ENCODE measurements at places on chromosomes 7 and 10.
A peak's percentile ranks its signal among the peaks of the same experiment; 100 is the strongest.

- no peak for DNase-seq
These were observed 209.8 kb upstream of the POM121L12 start for GRCh38 chr7:52825611-52826010.

- DNase-seq, result no peak
These were observed 75.9 kb downstream of the SORBS1 start for GRCh38 chr10:95485056-95485844.

DNA sequence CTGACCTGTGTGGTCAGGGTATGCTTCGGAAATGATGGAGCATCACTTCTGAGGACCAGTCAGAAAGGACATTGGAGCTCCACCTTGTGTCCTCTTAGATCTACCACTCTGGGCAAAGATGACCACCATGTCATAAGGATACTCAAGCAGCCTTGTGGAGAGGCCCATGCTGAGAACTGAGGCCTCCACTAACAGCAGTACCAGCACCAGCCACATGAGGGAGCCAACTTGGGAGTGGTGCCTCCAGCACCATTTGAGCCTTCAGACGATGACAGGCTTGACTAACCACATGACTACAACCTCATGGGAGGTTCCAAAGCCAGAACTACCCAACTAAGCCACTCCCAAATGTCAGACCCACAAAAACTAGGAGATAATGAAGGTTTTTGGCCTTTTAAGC, 116.0 kb downstream of the NPTX2 start:
- peak; percentile 6 for DNase-seq

- DNase-seq, result no peak
These were observed 198.9 kb downstream of the TCF7L2 start for GRCh38 chr10:113148901-113149300.

DNA sequence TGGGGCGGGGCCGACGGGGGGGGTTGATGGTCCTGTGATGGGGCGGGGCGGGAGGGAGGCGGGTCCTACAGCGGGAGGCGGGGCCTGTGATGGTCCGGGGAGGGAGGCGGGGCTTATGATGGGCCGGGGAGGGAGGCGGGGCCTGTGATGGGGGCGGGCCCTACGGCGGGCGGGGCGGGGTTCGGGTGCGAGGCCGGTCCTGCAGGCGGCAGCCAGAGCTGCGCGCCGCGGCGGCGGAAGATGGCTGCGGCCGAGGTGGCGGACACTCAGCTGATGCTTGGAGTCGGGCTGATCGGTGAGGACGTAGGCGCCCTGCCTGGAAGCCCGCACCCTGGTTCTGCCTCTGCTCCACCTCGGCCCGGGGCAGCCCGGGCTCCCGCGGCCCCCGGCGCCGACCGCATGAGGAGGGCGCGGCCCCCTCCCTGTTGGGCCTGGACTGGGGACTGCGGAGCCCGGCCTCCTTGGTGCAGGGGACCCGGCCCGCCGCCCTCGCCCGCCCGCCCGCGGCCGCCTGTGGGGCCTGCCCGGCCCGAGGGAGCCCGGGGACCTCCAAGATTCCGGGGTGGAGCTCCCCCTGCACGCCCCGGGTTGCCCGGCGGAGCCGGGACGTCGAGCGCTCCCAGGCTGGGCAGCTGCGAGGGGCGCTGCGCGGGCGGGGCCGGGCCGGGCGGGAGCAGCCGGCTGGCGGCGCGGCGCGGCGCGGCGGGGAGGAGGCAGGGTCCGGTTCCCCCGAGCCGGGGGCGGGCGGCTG, at the start of gene DENND10:
DENND10 (plus strand) TSS at position 211 of the 751 bp plus-strand sequence; CDS start at position 241, 30 bp downstream.
- DNase-seq, result peak; percentile 54

DNA sequence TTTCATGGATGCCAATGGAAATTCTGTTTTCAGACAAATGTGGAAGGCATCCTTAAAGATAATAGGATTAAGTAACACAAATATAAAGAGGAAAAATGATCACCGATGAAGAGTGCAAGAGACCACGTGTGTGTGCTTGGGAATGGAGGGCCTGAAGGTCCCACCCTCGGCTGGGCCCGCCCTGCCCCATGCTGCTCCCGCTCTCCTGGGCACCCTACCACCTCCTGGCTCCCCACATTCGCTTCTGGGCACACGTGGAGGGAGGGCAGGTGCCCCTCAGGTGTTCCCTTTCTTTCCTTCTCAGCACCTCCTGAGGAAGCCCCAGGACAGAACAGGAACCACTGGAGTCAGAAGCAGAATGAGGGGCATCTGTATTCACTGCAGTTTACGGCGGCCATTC, 367.6 kb downstream of the DNAJB6 start:
- DNase-seq, result no peak

DNA sequence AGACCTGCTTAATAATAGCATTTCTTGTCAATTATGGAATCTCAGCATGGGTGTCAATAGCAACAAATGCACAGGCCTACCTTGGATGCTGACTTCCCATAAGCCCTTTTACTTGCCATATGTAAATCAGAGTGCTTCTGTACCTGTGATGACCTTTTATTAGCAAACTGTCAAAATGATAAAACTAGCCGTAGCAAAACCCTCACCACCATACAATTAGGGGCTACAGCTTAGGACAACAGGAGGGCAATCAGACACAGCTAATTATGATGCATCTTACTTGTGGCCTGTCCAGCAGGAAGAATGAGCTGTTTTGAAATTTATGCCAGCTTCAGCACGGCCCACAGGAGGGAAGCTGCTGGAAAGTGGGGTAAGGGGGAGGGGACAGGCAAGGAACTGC, 201.6 kb downstream of the TAX1BP1 start:
- no peak for DNase-seq

DNA sequence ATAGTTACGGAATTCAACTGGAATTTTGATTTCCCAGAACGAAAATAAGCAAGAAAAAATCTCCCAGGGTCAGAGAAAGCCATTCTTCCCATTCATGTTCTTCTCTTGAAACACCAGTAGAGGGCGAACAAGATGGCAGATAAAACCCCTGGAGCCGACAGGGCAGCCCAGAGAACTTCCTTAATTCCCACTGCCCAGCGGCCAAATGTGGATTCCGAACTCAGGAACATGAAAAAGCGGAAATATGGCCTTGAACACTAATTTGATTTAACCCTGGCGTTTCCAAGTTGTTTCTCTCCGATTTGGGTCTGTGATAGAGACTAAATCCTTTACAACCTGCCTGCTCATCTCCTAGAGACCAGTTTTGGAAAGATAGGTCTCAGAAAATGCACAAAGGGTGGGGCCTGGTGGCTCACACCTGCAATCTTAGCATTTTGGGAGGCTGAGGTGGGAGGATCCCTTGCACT, 100.7 kb upstream of the WAC start:
- no peak for DNase-seq

DNA sequence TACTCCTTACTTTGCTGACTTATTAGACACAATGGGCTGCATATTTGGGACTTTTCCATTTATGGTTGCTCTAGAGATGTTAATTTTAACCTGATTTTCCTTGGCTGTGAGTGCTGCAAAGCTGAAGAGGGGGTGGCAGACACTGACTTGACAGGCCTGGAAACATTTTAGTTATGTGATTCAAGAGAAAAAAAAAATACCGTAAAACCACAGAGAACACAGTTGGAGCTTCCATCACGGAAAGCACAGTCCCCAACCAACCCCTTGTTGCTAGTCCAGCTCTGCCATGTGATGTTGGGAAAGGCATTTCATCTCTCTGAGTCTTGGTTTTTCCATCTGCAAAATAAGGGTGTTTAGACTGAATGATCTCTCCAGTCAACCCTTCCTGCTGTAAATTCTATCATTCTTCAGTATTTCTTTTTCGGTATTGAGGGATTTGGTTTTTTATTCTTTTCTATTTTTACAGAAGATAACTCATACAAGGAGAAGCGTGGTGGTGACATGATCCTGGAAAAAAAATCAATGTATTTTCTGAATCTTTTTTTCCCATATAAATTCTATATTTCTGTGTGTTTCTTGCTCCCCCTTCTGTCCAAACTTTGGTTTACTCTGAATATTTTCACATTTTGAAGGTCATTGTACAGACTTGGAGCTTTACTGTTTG, 246.1 kb downstream of the REEP3 start:
- no peak for DNase-seq

- no peak for DNase-seq
These were observed 623 bp upstream of the CEP41 start for GRCh38 chr7:130441408-130441869.

GRCh38 chr7:18450019-18450418, 45.5 kb upstream of the HDAC9 start:
- no peak for DNase-seq

GRCh38 chr7:94216944-94217461, 177.7 kb upstream of the COL1A2 start:
- DNase-seq, result no peak

DNA sequence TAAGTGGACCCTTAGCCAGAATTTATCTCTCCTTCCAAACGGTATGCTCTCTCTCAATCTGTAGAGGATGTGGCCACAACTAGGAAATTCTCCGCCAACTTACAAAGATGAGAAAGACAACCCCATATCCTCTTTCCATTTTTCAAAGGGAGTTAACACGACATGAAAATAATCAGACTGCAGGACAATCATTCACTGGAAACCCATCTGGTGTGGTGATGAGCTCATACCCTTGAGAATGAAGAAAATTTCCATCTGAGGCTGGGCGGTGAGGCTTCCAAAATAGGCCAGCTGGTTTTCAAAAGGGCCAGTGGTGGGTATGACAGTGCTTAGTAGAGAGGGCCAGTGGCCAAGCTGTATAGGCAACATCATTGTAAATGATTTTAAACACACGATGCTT, 369.6 kb downstream of the FRMD4A start:
- no peak for DNase-seq

DNA sequence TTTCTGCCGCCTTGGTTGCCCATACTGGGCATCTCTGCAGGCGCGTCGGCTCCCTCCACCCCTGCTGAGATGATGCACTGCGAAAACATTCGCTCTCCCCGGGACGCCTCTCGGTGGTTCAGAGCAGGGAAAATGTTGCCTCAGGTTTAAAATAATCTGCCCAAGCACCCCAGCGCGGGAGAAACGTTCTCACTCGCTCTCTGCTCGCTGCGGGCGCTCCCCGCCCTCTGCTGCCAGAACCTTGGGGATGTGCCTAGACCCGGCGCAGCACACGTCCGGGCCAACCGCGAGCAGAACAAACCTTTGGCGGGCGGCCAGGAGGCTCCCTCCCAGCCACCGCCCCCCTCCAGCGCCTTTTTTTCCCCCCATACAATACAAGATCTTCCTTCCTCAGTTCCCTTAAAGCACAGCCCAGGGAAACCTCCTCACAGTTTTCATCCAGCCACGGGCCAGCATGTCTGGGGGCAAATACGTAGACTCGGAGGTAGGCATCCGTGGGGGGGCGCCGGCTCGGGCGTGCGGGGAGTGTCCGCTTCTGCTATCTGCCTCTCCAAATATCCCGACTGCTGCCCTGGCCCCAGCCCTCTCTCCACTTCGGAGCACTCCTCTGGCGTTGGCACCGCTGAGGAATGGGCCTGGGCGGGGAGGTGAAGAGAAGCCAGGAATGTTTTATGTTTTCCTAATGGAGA, at the start of gene CAV1:
CAV1 (plus strand) TSS at position 428 of the 689 bp plus-strand sequence; CDS start at position 455, 27 bp downstream.
- no peak for DNase-seq

- DNase-seq, result no peak
These were observed 241.9 kb upstream of the SP8 start for GRCh38 chr7:21028599-21028998.

DNA sequence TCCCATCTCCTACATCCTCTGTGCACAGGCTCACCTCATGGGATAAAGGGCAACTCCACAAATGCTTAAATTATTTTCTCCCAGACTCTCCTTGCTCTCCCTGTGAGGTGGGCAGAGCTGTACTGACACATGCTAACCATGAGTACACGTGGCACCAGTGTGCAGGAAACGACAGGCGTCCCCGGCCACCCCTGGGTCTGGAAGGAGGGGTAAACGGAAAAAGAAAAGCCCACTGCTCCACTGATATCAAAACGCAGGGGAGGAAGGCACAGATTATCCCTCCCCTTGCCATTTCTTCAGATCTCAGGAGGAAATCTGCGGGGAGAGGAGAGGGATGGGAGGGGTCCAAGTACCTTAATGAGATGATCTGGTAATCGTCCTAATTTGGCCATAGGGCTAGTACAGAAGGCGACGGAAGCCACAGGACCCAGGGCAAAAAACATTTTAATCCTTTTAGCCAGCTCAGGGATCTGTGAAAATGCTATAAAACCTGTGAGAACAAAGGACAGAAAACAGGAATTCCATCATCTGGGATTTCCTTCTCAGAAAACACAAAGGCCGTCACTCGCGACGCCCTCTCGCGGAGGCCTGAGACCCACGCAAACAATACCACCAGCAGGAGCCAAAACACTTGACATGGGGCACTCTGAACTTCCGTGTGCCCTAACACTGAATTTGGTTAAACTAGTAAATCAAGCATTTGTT, 17.8 kb upstream of the CH25H start:
- no peak for DNase-seq

- DNase-seq, result no peak
These were observed 24.6 kb downstream of the CACNB2 start for GRCh38 chr10:18164748-18165361.

DNA sequence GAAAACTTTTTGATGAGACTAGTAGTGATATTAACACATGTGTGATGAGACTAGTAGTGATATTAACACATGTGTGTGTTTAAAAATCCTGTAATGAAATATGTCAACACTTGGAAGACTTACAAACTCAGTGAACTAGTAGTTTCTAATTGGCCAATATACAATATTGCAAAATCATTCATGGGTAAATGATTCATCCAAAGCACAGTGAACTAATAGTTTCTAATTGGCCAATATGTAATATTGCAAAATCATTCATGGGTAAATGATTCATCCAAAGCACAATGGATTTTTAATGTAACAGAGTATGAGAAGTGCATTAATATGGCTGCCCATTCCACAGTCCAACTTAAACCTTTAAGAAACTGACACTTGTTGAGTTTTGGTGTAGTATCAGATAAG, 77.8 kb downstream of the ATAD1 start:
- no peak for DNase-seq

DNA sequence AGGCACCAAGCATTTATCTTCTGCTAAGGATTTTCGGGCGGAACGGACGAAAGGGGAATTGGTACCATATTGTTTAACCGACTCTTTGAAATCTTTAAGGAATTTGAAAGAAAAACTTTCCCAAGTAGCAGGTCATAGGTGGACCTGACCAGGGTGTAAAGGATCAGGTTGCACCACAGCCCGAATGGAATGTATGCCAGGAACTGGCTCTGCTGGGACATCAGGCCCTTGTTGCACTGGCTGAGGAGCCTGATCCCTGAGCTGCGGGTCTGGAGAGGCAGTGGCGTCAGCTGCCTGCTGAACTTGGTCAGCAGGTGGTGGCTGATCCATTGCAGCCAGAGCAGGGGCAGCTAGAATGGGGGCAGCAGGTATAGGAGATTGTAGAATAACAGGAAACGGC, 41.4 kb upstream of the AKR1C2 start:
- DNase-seq, result no peak

Data from activated naive CD8-positive, alpha-beta T cell treated with anti-CD3 and anti-CD28 coated beads, Interleukin-2, amount 50 U/mL, for 16 hours (primary cell).